ENCODE measurements at places on chromosomes 2 and 18.

- DNase-seq = no peak
These were observed 48.6 kb downstream of the CYB5A start for GRCh38 chr18:74243127-74243526.

- no peak for DNase-seq
These were observed 82.2 kb upstream of the RMP24 start for GRCh38 chr18:35890323-35890722.

DNA sequence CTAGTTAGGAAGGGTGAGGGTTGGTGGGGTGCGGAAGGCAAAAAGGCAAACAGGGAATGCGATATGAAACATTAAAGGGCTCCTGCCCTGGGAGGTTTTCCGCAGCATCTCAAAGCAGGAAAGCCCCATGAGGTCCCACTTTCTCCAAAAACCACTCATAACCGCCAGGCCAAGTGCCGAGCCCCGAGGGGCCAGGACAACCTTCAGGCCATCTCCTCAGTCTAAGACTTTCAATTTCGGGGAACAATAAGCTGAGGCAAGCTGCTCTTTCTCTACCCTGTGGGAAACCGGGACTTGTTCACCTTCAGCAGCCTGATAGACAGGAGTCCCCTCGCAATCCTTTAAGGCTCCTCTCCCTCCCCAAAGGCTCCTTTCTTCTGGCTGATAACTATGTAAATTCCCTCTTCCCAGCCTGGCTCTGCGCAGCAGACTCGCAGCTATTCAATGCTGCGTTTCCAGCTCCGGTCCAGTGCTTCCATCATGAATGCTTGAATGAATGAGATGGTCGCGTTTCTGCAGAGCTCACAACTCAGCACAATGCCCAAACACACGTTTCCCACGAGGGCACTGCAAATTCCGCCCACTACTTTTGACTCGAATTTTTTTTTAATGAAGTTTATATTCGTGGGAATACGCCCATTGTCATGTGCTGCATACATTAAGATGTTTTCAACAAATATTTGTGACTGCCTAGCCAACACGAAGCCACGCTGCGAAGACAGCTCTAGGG is 1.4 kb downstream of the LAMA1 start:
- no peak for DNase-seq

DNA sequence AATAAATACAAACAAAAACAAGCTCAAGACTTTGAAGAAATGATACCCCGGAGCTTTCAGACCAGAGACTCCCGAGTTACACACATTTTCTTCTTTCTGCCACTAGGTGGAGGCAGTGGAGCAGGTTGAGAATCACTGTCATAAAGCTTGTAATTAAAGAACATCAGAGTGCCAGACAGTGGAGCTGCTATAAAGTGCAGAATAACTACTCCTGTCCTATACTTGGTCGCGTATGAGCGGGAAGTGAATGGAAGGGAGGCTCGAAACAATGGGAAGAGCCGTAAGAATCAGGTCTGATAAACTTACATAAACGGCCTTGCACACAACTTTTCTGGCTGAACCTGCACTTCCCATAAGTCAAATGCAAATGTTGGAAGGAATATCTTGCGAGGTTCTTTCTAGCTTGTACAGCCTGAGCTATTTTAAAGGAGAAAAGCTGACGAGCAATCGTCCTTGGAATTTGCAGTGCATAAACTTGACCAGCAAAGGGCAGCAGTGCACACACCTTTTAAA is 189.0 kb downstream of the RPIA start:
- DNase-seq = no peak

DNA sequence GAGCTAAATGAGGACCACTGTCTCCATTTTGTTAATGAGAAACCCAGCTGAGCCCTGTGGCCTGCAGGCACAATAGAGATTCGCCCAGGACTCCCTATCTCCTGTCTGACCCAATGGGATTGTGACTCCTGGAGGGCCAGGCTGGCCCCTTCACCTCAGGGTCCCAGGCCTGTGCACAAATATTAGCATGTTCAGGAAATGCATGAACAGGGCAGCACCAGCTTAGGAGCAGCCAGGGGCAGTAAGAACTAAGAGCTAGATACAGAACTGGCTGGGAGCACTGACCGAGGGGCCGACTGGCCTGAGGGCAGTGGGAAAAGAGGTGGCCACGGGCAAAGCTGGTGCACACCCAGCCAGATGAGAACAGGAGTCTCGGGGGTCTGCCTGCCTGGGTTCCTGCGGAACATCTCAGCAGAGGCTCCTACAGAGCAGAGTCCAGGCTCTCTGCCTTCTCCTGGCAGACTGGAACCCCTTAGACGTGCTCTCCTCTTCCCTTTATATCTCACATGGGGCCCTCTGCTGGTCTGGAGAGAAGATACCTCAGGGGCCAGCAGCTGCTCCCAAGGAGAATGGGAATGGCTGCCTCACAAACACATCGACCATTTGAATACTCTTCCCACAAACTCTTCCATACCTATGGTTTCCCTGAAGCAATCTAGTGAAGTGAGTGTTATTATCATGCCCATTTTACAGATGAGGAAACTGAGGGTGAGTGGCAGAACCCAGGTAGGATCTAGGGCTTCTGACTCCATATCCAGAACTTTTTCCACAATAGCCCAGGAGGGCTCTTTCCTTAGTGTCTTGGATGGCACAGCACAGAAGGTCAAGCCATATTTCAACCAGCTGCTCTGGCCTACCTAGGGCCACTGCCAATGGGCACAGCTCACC is 77.6 kb upstream of the OTOF start:
- no peak for DNase-seq

DNA sequence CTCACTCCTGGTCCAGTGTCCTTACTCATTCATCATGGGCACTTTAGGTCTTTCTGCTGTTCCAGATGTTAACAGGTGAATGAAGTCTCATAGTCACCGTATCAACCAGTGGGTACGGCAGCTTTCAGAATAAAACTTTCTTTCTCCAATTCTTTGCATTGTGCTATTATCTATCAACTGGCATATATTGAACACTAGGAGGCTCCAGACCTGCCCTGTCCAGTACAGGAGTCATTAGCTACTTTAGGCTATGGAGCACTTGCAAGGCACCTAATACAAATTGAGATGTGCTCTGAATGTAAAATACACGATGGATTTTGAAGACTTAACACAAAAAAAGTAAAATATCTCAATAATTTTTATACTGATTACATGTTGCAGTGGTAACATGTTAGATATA is 43.2 kb upstream of the NEB start:
- DNase-seq = no peak

GRCh38 chr18:79570266-79571201 is 109.1 kb upstream of the CTDP1 start:
- no peak for DNase-seq

DNA sequence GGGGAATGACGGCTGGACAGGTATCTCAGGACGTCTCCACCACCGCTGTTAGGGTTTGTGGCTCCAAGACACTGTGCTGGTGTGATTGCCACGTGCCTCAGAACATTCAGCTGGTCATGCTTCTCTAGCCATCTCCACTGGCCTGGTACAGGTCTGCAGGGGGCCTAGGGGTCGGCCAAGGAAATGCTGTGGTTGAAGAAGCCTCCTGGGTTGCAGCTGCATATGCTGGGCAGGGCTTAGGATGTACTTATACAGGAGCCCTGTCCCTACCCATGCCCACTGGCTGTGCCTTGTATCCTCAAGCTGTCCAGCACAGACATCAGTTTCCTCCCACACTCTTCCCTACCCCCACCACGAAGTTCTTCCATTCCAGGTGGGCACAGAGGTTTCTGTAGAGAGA is 64.1 kb downstream of the NPPC start:
- no peak for DNase-seq

DNA sequence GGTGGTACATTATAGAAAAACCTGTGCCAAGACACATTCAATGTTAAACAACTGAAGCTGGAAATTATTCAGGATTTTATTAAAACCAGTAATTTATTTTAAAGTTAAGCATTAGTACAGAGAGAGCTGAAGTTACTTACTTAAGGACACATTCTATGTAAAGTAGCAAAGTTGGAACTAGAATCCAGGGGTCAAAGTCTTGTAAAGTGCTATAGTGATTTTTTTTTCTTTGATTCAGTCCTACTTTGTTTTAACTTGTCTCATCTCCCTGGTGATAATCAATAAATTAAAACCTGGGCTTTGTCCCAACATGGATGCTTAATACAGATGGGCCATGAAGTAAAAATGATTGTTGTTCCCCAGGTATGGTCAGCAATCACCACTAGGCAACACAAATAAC is 1271.8 kb upstream of the CHAC2 start:
- no peak for DNase-seq

- no peak for DNase-seq
These were observed 55.1 kb downstream of the CPS1 start for GRCh38 chr2:210611466-210611865.

DNA sequence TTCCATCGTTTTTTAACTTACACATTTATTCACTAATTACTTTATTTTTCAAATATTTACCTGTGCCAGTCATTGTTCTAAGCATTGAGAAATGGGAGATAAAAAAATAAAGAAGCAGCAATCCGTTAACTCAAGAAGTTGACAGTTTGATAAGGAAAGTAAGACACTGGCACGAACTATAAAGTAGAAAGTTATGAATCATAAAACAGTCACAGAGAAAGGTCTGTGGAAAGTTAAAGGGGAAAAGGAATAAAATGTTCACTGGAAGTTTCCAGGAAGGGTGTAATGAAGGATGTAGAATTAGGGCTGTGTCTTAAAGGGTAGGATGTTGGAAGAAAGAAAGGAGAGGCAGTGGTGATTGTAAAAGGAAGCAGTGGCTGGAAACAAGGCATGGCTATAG is 118.9 kb downstream of the RDH14 start:
- no peak for DNase-seq

DNA sequence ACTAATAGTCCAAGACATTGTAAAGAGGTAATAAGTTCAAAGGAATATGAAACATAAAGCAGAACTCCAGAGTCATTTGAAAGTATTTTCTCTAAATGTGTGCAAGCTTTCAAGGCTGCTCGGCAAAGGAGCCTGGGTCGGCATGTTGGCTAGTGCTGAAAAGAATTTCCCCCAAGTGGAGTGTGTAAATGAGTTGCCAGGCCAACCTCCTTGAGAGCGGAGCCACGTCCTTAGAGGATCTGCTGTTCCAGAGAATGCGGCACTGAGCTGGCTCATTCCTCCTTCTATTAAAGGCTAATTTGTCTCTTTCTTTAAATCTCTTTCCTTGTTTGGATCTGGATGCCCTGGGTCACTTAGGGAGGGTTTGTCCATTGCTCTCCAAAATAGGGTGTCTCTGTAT is 127.5 kb downstream of the RDH14 start:
- no peak for DNase-seq

GRCh38 chr2:28250006-28250405 is 142.7 kb upstream of the FOSL2 start:
- DNase-seq = no peak

GRCh38 chr2:26245810-26246209 is 1.1 kb downstream of the HADHB start:
- DNase-seq = peak; percentile 8
